Choroid plexus epithelial cell (primary cell): ENCODE measurements at places on chromosomes 4 and X.

DNA sequence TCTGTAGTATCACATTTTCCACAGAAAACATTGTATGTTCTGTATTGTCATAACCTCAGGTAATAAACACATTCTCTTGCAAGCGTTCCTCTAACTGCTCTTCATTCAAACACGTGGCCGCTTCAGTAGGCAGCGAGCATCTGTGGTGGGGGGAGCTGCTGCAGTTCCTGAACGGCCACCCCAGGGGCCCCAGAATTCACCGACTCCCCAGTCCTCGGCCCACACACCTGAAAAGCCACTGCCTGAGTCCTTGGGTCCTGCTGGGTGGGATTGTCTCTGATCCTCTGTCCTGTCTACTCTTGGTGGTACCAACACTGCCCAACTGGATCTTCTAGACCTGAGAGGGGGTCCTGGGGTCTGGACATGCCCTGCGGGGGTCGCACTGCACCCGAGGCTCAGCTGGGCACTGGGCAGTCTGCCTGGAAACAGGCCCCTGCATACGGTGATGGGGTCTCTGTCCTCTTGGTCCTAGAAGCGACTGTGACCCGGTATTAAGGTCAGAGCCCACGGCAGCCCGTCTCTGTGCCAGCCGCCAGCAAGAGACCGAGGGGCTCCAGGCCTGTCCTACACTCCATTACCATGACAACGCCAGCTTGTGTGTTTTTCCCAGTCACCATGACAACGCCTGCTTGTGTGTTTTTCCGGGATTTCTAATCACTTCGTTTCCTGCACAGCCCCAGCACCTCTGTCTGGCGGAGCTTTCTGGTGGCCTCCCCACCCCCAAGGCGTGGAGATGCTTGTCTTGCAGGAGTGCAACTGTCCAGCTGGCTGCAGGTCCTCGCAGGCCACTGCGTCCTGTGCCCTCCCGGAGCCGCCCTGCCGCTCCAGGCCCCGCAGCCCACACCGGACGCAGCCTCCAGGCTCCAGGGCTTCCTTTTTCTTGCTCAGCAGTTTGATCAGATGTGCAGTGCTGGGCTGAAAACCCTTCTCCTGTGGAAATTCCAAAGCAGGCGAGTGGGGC, 16.0 kb downstream of the CTBP1 start:
- DNase-seq: peak; percentile 89

- no peak for DNase-seq
Observed at GRCh38 chrX:13836575-13836974, 19.7 kb upstream of the GPM6B start.

DNA sequence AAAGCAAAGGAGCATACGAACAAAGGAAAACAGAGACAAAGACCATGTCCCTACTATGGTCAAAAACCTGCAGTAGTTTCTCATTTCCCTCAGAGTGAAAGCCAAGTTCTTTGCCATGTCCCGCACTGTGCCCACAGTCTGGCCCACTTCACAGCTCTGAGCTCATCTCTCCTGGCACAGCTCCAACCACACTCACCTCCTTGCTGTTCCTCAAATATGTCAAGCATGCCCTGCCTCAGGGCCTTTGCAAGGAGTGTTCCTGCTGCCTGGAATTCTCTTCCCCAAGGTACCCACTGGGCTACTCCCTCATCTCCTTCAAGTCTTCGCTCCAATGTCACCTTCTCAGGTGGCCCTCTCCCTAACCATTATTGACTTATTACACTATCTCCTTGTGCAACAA, 72.1 kb downstream of the COX18 start:
- DNase-seq: peak; percentile 18

- DNase-seq: no peak
Observed at GRCh38 chr4:3807822-3808496, 41.8 kb downstream of the ADRA2C start.

GRCh38 chrX:136189222-136189621, 41.9 kb downstream of the FHL1 start:
- DNase-seq: no peak

DNA sequence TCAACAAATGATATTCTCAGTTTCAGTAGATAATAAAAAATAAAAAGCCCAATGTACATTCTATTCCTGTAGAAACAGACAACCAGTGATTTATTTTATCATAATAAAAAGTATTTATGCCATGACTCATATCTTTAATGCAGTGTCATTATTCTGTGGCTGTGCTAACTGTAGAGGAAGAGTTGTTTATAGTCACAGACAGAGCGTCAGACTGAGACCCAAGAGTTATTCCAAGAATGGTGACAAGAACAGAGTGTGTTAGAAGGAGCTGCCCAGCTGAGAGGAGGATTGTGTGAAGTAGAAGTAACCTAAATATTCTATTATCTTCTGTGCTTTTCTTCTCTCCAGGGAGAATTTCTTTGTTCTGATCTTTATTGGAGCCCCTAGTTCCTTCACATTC, 210.7 kb downstream of the PPP1R2C start:
- DNase-seq: peak; percentile 10

GRCh38 chr4:53703267-53703655, 112.0 kb upstream of the LNX1 start:
- DNase-seq: no peak

DNA sequence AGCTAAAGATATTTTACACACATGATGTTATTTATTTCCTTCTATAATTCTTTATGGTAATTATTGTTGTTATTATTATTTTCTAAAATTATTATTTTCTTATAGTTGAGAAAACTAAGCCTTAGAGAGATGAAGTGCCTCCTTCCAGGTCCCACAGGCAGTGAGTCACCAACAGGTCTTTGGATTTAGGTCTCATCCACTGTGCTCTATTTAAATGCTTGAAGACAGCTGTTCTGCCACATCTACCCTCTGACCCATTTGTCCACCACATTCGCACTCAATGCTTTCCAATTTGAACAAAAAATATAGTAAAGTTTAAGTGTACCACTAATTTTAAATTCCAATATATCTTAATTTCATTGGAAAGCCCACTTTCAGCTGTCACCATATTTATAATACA, 566.4 kb downstream of the PPARGC1A start:
- DNase-seq: no peak

DNA sequence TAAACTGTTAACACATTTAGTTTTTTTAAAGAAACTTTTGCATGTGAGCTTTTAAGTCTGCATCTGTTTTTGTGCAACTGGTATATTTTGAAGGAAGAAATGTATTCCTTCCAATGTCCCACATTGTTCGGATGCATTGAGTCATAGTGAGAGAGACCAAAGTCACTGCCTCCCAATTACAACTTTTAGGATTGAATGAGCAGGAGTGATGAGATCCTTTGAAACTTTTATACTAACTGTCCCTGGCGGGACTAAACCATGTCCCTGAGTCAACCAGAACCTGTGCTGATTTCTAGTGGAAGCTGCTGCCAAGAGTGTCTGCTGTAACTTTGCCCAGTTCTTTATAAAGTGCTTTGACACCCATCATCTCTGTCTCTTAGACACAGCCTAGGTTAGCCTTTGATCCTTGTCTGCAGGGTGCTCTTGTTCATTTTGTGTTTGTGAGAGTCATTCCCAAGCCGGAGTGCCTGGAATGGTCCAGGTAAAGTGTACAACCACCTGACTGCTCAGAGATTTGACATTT, 122.7 kb downstream of the ZNF518B start:
- DNase-seq: no peak

GRCh38 chr4:11261066-11261850, 167.4 kb downstream of the HS3ST1 start:
- DNase-seq: no peak

GRCh38 chr4:10054571-10055041, 33.3 kb upstream of the SLC2A9 start:
- no peak for DNase-seq

DNA sequence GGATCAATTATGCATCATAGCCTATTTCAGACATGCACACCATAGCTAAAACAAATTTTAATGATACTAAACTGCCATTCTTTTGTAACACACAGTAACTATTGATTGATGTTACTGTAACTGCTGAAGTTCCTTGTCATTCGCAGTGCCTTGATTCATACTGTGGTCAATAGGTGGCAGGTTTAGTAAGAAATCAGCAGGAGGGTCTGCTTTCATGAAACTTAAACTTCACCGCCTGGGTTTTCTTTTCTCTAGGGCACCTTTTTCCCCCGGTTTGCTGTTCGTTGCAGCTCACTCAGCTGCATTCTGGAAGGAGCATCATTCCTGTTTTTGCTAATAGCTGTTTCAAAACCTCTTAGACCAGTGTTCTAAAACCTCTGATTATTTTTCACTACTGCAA, 88.1 kb downstream of the RPA4 start:
- DNase-seq: peak; percentile 7

GRCh38 chr4:22235698-22236097, 280.2 kb downstream of the ADGRA3 start:
- DNase-seq: no peak

GRCh38 chr4:48445704-48446103, 37.4 kb upstream of the SLC10A4 start:
- peak; percentile 47 for DNase-seq

- DNase-seq: peak; percentile 9
Observed at GRCh38 chrX:110992611-110993010, 103.4 kb upstream of the PAK3 start.

GRCh38 chr4:77352192-77352591, 195.2 kb downstream of the CCNG2 start:
- DNase-seq: no peak
